ENCODE measurements at places on chromosomes 13 and 19.

- DNase-seq = no peak
Measured at GRCh38 chr13:110993788-110994187, 78.9 kb upstream of the ANKRD10 start.

DNA sequence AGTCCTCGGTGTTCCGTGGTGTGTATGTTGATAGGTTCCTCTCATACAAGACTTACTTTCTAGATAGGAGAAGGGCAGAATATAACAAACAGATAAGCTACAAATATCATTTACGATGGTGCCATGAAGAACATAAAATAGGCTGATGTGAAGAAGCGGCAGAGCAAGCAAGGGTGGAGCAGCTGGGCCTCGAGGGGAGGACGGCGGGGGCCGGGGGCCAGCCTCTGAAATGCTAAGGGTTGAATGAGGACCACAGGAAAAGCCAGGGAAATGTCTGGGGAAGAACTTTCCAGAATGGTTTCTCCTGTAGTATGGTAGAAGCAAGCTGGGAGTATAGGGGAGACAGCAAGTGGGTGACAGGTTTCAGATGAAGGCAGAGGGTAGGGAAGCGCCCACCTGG lies 529.5 kb downstream of the LIG4 start:
- DNase-seq = no peak

DNA sequence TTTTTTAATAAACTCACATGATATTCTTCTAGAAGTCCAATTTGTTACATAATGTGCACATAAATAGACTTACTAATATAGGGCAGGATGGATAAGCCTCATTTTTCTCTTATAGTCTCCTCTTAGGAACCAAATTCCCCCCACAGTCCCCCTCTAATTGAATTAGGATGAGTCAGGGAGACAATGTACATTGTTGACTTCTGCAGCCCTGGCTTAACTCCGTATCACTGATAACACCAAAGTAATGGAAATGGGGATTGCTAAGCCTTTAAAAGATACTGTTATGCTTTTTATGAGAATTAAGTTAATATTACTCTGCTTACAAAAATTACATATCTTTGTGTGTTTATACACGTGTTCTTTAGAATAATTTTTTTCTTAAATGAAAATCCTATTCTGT lies 5.1 kb upstream of the PCDH9 start:
- no peak for DNase-seq

DNA sequence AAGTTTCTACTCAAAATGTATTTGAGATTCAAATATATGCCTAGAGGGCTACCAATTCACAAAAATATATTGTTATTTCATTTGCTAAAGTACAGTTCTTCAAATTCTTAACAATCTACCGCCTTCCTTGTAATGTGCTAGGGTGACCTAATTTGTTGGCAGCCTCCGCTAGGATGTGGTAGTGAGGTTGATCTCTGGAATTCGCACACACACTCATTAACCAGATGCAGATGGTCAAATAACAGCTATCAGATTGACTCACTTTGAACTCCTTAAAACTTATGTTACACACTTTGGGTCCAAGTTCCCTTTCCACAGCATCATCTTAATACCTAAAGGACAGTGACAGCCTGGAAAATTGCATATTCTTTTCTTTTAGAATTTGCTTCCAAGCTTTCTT lies 367.3 kb downstream of the DCT start:
- DNase-seq = no peak

DNA sequence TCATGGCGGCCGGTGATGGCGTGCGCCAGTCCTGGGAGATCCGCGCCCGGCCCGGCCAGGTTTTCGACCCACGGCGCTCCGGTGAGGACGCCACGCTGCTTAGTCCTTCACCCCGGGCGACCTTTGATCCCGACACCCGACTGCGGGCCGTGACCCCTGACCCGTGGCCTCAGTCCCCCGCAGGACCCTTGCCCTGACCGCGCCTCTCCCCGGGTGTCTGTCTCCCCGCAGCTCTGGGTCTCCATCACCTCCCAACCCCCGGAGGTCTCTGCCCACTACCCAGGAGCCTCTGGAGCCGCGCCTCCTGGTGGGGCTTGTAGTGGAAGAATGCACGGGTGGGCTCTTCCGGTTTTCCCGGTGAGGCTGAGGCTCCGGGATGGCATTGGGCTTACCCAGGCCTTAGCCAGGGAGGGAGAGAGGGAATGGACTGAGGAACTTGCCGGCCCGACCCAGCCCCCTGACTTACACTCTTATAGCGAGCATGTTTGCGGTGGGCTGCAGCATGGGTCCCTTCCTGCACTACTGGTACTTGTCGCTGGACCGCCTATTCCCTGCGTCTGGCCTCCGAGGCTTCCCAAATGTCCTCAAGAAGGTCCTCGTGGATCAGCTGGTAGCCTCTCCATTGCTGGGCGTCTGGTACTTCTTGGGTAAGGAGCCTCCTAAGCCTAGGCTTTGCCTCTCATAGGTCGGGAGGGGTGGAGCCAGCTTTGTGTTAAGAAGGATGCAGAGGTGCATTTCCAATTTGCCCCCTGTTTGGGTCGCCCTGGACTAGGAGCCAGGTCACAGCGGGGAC lies 566 bp downstream of the MPV17L2 start:
- no peak for DNase-seq

DNA sequence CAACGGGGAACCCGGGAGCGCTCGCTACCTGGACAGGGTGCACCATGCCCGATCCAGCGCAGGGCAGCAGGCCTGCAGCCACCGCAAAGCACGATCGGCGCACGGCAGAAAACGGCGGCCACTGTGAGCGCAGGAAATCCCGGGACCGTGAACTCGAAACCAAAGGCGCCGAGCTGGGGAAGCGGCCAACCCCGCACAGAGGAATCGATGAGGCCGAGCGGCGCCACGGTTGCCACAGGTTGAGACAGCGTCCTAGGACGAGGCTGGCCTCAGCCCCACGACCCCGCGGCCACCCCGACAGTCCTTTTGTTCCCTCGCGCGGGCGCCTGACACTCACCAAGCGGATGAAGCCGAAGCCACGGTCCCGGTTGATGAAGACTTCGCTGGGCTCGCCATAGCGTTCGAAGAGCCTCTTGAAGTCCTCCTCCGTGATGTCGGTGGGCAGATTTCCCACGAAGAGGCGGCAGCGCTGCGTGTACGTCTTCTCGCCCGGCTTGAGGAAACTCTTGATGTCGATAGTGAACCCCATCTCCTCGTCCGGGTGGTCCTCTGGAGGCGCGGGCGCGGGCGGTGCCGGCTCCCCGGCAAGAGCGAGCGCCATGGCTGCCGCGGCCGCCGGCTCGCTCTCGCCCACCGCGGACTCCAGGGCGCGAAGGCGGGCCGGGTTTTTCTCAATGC lies 557 bp downstream of the PSPC1 start:
- peak; percentile 31 for DNase-seq

- no peak for DNase-seq
Measured at GRCh38 chr19:45630463-45630862, 8.7 kb downstream of the EML2 start.

DNA sequence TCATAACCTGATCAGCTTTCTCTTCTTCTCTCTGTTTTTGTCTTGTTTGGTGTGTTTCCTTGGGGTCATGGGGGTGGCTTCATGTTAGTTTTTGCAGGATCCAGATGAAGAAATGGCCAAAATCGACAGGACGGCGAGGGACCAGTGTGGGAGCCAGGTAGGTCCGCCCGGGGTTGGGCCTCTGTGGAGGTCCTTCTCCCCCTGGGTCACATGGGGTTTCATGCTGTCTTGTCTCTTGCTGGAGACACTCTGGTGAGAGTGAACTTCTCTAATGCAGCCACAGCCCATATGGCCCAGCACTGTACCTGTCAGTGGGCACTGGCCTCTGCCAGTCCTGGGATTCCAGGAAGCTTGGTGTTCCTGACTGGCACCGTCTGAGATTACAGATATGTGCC lies 1.1 kb downstream of the CCNE1 start:
- DNase-seq = no peak

GRCh38 chr19:45368737-45369340 lies 1.5 kb downstream of the ERCC2 start:
- DNase-seq = no peak

GRCh38 chr13:26873386-26873698 lies 112.8 kb upstream of the GPR12 start:
- DNase-seq = no peak

DNA sequence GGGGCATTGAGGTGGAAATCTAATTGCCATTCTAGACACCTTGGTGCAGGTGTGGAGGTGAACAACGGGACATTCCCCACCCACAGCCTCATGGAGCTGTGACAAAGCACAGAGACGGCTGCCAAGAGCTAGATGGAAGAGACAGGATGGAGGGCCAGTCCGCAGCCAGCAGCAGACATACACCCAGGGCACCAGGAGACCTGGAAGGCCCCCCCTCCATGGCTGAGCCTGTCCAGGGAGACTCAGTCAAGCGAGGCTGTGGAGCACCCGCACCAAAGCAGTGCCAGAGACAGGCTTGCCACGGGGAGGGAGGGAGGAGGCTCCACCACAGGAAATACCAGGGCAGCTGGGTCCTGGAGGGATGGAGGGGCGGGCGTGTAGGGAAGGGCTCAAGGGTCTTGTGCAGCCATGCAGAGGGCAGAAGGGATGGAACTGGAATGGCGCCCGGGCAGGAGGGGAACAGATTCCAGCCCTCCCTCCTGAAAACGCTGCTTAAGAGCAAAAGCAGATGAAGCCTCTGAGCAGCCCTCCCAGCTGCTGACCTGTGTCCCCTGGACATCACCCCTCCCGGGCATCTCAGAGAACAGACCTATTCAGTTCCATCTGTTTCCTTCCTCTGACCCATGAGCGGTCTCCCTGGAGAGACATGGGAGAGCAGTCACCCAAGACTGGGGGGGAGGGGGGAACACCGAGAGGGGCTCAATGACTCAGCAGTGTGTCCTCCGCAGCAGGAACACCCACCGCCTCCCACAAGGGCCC lies 14.4 kb downstream of the EPS15L1 start:
- DNase-seq = no peak

Measured in omental fat pad (tissue), 4 donors.